NCI-H2171 (cell line): ENCODE measurements at places on chromosomes 5 and 9.

DNA sequence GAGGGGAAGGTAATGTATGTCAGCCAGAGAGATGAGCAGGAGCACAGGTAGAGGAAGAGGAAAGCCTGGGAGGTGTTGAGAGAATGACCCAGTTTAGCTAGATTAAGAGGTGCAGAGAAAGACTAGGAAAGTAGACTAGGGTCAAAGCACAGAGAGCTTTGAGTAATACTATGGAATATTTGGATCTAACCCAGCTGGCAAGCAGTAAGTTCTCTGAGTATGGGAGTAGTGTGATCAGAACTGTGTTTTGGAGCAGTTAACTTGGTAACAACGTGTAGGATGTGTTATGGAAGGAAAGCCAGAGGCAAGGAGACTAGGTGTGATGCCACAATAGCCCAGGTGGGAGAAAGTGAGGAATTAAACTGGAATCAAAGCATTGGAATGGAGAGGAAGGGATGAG lies 84.9 kb upstream of the PTGER4 start:
- DNase-seq = no peak

- DNase-seq = no peak
Observed at GRCh38 chr5:141825791-141826560, 52.2 kb downstream of the PCDH1 start.

GRCh38 chr5:93117751-93118531 lies 463.1 kb downstream of the NR2F1-AS1 start:
- DNase-seq = no peak

DNA sequence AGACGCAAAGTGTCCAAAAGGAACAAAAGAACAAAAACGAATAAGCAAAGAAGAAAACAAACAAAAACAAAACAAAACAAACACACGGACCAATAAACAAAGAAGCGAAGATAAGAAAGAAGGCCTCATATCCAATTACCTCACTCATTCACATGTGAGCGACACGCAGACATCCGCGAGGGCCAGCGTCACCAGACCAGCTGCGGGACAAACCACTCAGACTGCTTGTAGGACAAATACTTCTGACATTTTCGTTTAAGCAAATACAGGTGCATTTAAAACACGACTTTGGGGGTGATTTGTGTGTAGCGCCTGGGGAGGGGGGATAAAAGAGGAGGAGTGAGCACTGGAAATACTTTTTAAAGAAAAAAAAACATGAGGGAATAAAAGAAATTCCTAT lies 28.3 kb upstream of the WWC1 start:
- no peak for DNase-seq

- no peak for DNase-seq
Observed at GRCh38 chr9:95585824-95586223, 69.1 kb upstream of the PTCH1 start.

DNA sequence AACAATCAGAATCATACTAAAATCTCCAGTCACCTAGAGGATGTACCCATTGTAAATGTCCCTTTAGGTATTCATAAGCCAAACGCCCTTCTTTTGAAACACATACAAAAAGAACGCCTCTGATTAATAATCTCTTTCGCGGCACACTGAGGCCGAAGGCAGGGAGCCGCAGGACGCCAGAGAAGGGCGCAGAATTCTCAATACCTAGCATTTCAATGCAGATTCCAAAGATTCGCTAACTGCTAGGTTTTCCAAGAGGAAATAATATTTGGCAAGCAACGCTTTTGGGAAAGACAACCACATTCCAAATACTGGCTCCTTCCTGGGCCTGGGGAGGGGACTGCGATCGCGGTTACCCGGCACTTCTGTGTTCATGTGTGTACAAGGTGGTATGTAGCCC lies 203.3 kb downstream of the MEF2C start:
- no peak for DNase-seq

GRCh38 chr5:33257807-33258429 lies 182.8 kb upstream of the TARS1 start:
- no peak for DNase-seq

GRCh38 chr9:2567922-2568321 lies 53.7 kb upstream of the VLDLR start:
- DNase-seq = no peak

DNA sequence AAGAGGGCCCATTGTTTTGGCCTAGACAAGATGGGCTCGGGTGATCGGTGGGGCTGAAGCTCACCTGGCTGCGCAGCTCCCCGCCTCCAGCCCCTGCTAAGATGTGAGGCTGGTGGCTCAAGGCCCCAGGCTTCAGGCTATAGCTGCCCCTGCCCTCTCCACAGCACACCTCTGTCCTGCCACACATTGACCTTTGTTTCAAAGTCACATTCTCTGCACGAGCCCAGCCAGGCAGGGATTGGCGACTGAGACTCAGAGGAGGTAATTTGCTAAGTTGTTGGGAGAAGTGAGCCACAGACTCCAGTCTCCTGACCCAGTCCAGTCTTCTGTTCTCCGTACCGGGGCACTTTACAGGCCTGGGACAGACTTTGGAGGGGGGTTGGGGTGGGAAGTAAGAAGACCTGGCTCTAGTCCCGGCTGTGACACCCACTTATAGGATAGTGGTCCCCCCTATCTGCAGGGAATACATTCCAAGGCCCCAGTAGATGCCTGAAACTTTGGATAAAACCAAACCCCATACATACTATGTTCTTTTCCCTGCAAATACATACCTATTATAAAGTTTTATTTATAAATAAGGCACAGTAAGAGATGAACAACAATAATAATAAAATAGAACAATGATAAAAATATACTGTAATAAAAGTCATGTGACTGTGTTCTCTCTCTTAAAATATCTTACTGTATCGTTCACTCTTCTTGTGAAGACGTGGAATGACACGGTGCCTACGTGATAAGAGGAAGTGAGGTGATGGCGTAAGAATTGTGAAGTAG lies 13.3 kb downstream of the PDGFRB start:
- no peak for DNase-seq
